ENCODE measurements at places on chromosomes 5 and 9. TPM values are rescaled to one million over a fixed set of nuclear protein-coding genes. Genes with fewer than 3 reads are reported as not detected.

- peak; percentile 8 for DNase-seq
Measured at GRCh38 chr5:53991942-53992341, 318.4 kb downstream of the ARL15 start.

GRCh38 chr5:107321906-107322305 lies 348.8 kb downstream of the EFNA5 start:
- no peak for DNase-seq

GRCh38 chr9:128899566-128900322 lies 17.8 kb downstream of the LRRC8A start:
- no peak for DNase-seq

- no peak for DNase-seq
Measured at GRCh38 chr9:87882627-87883026, at the start of gene SPATA31E1. Gene SPATA31E1, plus strand, starts transcription at chr9:87882877. Its CDS starts 15 bp downstream, at chr9:87882892.

STKLD1 gene
- 1.4 TPM for total RNA-seq

DNA sequence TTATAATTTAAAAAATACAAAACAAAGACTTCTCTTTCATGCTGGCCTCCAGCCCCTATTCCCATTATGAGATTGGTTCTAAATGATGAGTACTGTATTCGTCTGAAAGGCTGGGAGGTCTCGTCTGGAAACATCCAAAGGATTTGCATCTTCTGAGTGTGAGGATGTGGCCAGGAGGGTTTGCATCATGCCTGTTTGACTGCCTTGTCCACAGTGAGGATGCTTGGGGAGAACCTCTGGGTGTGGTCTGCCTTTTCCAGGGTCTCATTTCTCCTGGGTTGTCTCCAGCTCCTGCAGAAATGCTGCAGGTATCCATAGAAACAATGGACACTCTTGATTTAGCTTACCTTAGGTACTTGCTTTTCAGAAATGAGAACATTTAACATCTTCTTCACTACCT lies 26.4 kb upstream of the CXCL14 start:
- no peak for DNase-seq

GRCh38 chr5:54403121-54403520 lies 52.4 kb upstream of the HSPB3 start:
- DNase-seq: no peak

DNA sequence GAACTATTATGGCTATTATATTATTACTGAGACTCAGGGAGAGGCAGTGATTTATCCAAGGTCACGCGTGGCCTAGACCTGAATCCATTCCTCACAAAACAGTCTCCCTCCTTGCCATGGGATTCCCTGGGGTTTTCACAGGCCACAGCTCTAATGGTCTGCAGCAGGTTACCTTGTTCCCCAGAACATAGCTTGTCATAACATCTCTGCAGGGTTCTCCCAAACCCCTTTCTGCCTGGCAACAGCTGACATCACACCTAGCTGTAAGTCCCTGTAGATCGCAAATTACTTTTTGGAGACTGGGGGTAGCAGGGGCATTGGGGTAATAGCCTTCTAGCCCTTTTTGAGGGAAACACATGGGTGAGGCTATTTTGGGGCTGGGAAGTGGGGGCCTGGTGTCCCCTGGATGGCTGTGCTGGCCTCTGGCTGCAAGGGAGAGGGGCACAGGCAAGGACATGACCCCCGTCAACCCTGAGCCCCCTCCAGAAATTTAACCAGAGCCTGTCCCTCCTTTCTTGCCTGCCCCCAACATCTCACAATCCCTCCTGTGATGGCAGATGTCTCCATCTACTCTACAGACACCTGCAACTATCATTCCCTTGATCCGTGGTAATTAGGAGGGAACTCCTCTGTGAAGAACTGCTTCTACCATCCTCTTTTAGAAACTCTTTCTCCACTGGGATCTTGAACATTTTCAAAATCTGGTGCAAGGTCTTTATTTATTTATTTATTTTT lies 1.3 kb downstream of the CD74 start:
- no peak for DNase-seq

UBLCP1 gene
- total RNA-seq: 36.7 TPM

DNA sequence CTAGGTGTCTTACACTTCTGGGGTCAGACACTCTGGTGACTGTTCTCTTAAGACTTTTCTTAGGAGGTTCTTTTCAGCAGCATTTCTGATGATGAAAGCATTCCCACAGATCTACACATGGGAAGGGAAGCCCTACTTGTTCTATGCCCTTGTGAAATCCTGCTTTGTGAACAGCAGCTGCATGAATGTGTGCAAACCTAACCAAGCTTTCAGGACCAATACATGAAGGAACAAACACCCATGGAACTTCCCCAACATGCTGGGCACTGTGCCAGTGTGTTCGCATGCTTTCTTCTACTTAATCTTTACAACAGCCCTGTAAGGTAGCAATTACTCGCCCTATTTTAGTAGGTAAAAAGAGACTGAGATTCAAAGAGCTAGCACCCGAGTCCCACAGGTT lies 439.9 kb upstream of the KLF4 start:
- peak; percentile 61 for DNase-seq

DNA sequence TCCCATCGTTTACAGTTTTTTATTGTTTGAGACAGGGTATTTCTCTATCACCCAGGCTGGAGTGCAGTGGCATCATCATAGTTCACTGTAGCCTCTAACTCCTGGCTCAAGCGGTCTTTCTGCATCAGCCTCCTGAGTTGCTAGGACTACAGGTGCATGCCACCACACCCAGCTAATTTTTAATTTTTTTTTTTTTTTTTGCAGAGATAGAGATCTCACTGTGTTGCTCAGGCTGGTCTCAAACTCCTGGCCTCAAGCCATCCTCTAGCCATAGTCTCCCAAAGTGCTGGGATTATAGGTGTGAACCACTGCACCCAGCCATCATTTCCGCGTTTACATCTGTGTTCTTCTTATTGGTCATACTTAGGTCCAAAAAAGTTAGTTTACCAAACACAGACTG lies 53.6 kb downstream of the FSD1L start:
- no peak for DNase-seq

GRCh38 chr5:88724201-88724600 lies 158.8 kb downstream of the MEF2C start:
- DNase-seq: no peak

CDC20B gene
- total RNA-seq: not detected

DNA sequence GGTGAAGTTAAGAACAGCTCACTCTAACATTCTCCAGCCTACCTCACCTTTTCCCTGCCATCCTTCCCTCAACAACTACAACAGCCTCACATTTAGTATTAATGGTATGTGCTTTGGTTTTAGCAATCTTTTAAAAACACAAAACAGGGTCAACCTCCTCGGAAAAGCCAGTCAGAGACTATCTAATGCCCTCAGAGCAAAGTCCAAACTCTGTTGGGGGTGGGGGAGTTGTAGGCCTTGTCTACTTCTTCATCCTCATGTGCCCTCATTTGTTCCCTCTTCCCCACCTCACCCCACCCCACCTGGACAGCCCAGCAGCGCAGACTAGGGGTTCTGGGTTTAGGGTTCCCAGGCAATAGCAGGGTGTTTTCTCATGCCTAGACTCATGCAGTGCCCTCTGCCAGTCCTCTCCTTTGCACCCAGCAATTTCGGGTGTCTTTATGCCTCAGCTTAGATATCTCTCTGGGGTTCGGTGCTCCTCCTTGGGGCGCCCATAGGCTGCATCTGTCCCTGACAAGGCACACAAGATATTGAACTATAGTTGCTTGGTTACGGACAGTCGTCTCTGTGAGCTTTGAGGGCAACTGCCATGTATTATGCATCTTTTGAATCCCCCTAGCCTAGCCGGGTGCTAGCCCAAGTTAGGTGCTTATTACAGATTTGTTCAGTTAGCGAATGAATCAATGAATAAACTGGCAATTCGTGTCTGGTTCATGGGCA lies 762 bp upstream of the TCOF1 start:
- DNase-seq: no peak

ADAMTS2 gene
- 24.1 TPM for total RNA-seq

GRCh38 chr5:136194576-136194975 lies 1.6 kb upstream of the SMIM32 start:
- DNase-seq: no peak

DNA sequence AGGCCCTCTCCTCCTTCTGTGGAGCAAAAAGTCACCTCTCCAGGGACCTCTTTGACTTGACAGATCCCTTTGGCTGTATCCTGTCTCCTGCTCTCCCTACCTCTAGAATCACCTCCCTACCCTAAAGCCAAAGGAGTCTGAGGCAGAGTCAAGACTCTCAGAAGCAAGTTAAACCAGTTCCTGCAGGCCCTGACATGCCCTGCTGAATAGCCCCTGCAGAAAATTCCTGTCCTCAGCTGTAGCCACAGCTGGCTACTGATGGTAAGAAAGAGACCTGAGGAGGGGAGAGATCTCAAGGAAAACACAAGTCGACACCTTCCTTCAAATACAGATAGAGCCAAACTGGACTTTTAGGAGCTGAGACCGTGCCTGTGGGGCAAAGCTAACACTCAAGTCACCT lies 23.7 kb upstream of the UBAP2 start:
- no peak for DNase-seq

PCDHGB1 gene
- total RNA-seq: 8.1 TPM

DNA sequence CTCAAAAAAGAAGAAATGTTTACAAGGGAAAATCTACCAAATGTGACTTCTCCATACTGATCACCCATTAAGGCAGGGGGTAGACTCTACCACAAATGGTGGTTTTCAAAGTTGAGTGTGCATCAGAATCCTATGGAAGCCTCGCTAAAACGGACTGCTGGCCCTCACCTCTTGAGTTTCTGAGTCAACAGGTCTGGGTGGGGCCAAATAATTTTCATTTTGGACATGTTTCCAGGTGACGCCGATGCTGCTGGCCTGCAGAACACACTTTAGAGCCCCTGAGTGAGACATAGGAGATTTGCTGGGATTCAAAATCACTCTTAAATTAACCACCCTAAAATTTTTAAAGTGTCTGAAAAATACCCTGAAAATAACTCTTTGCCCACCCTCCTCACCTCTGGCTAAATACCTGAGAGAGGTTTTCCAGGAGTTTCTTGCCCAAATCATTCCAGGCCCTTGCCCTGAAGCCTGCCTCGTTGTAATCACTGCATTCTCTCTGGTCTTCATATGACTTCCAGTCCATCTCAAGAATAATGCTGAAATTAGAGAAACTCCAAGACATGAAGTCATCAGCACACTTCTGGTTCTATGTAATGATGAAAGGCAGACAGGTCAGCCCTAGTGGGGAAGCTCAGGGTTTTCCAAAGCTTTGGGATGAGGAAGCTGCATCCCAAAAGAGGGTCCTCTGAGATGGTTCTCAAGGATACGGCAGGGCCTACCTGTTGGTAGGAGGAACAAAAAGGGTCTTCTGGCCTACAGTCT lies 18.2 kb downstream of the C9orf152 start:
- DNase-seq: no peak

PFN3 gene
- not detected for total RNA-seq

IFNA2 gene
- not detected for total RNA-seq

Data from LHCN-M2 (cell line).